Spinal cord (tissue), 10 donors: ENCODE measurements at places on chromosomes 7 and 10. TPM values are rescaled to one million over a fixed set of nuclear protein-coding genes. Genes with fewer than 3 reads are reported as not detected.

DNA sequence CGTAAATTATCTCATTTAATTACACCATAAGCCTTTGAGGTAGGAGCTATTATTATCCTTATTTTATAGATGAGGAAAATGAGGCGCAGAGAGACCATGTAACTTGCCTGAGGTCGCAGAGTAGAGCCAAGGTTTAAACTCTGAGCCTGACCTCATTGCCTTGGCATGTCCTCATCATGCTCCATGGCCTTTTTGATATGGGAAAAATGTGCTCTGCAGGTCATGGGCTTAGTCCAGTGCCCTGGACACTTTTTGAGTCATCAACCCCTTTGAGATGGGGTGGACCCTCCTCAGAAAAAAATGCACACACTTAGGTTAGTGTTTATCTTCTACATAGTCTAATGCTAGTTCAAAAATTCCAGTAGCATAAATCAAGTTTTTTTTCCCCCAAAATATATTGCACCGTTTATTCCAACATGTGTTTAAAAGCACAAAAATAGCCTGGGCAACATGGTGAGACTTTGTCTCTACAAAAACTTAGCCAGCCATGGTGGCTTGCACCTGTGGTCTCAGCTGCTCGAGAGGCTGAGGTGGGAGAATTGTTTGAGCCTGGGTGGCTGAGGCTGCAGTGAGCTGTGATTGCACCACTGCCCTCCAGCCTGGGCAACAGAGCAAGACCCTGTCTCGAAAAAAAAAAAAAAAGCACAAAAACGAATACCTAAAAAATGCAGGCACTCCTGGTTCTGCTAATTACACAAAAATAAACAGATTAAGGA is 28.6 kb upstream of the TMEM178B start:
- H3K4me3 ChIP-seq, result no peak overlapping the region
- H3K36me3 ChIP-seq, result no peaks in the 10 kb centered on the region
- no peaks in the 10 kb centered on the region for H3K4me1 ChIP-seq

GRCh38 chr7:150375662-150376521 is 3.2 kb upstream of the ZNF775 start:
- H3K36me3 ChIP-seq, result peaks cover 48% of the 10 kb centered on the region
- H3K27me3 ChIP-seq, result no peaks in the 10 kb centered on the region
- no peak overlapping the region for H3K4me3 ChIP-seq

GRCh38 chr10:8331896-8332729 is 277.6 kb downstream of the GATA3 start:
- H3K4me3 ChIP-seq, result peak overlapping the region; percentile 41
- peaks cover 7% of the 10 kb centered on the region for H3K4me1 ChIP-seq
- peaks cover 3% of the 10 kb centered on the region for H3K27me3 ChIP-seq

DNA sequence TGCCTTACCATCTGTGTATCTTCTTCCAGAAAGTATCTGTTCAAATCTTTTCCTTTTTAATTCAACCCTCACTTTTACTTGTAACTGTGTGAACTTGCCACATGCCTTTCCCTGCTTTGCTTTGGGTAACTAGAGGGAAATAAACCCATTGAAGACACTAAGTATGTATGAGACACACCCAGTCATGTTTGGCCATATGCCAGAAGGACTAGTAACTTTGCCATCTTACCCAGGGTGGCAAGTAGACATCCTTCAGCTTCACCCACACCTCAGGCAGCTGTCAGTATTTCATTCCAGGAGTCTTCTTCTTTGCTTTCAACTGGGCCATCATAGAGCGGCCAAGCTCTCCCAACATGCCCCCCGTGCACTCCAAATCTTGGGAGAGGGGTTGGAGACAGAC is 323.1 kb downstream of the TNS3 start:
- no peak for DNase-seq
- peaks cover 15% of the 10 kb centered on the region for H3K4me1 ChIP-seq
- H3K36me3 ChIP-seq, result no peaks in the 10 kb centered on the region
- H3K27ac ChIP-seq, result no peak overlapping the region
- no peaks in the 10 kb centered on the region for H3K27me3 ChIP-seq

OR2A12 gene
- not detected for total RNA-seq

ACSM6 gene
- not detected for total RNA-seq
